ENCODE measurements at places on chromosomes 12 and 14.
A peak's percentile ranks its signal among the peaks of the same experiment; 100 is the strongest.

GRCh38 chr14:89621009-89621421 is 204.0 kb upstream of the FOXN3 start:
- DNase-seq = peak; percentile 37

- DNase-seq = no peak
Measured at GRCh38 chr12:91940826-91941570, 204.6 kb downstream of the BTG1 start.

DNA sequence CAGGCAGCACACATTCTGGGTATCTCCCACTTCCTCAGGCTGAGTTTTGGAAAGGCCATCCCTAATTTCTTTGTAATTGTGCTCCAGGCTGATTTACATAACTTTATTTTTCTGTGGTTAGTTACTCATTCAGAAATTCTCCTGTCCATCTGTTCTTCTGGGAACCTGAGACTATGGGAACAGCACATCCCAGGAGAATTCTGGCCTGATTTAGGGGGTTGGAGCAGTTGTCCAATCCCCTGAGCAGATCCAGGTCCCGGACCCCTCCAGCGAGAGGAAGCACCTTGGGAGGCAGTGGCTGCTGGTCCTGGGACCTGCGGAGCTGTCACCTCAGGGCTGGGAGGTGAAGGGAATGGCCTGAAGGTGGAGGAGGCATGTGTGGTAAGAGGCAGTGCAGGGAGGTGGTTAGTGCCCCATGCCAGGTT is 40.4 kb downstream of the TSPAN9 start:
- no peak for DNase-seq

DNA sequence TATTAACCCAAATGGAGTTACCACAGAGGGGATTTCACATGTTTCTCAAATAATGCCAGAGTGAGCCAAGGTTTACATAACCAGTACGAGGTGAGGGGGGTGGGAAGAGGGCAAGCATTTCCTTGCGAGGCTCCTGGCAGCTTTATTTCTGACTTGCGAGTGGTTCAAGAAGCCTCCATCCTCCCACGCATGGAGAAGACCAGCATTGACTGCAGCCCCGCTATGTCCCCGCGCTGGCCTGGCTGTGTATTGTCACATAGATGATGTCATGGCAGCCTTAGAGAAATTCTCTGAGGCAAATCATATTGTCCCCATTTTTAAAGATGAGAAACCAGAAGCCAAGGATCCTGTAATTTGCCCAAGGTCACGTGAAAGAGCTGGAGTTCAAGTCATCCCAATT is 188.2 kb downstream of the CACNA1C start:
- DNase-seq = no peak

DNA sequence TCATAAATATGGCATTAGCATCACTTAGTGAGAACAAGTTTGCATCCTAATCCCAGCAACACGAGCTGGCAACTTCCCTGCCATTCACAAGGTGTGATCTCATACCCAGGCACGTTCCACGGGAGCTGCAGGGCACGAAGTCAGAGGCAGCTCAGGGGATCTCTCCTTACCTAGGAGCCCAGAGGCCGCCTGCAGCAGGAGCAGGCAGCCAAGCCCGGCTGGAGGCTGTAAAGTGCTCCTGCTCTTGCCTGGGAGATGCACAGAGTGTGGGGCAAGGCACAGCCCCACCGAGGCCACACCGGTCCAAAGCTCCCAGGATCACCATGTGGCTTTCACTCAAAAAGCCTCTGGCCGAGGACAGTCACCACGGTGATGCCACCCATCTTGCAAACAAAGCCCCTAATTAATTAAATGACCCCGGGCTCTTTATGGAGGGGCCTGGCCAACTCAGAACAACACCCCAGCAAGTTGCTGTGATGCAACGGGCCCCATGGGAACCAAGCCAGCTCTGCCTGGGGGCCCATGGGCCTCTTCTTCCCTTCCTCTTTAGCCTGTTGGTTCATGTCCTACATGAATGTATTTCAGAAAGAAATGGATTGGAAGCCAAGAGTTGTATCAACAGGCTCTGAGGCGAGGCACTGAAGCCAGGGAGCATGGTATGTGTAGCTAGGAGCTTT is 26.5 kb downstream of the NUAK1 start:
- no peak for DNase-seq

DNA sequence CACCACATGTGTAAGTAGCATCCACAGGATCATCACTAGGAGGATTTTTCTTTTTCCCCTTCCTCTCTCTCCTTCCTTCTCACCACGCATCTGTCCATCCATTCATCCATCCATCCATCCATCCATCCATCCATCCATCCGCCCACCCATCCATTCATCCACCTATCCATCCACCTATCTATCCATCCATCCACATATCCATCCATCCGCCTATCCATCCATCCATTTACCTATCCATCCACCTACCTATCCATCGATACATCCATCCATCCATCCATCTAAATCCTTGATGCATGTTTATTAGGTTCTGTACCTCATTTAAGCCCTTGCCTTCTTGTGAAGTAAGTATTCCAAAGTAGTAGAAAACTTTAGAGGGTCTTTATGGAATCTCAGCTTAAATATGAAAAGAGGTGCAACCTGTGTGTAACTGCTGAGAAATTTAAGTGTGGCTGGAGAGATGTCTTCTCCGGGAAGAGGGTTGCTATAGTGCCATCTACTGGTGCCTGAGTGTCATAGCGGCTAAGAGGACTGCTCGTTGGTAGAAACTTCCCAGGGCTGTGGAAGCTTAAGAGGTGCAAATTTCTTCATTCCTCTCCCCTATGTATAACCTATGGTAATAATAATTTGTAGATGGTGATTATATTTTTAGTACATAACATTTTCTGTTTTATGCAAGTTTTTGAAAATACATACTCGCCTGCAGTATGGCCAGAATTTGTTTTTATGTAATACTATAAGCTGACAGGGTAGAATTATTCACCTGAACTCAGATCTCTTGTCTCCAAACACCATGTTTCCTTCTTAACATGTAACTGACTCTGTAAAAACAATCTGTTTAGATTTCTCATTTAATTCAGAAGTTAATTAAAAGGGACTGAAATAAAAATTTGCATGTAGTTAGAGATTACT is 46.0 kb downstream of the MYO1H start:
- peak; percentile 38 for DNase-seq

GRCh38 chr12:6764011-6764828 is 1.9 kb upstream of the PTMS start:
- DNase-seq = peak; percentile 57

DNA sequence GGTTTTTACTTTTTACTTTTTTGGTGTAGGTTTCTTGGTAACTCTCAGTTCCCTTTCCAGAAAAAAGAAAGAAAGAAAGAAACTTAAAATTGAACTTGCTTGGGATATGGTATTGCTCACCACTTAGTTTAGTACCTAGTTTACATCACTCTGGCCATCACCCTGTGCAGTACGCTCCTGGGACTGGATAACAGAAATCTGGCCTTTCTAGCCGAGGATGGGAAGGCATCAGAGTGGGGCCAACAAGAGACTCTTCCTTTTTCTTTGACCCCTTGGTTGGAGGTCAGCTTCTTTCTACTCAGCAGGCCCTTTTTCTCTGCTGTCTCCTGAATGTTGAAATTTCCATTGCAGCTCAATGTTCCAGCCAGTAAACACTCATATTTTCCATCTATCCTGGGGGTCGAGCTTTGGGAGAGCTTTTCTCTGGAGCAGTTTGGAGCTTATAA is 156.6 kb downstream of the TGFB3 start:
- DNase-seq = no peak

DNA sequence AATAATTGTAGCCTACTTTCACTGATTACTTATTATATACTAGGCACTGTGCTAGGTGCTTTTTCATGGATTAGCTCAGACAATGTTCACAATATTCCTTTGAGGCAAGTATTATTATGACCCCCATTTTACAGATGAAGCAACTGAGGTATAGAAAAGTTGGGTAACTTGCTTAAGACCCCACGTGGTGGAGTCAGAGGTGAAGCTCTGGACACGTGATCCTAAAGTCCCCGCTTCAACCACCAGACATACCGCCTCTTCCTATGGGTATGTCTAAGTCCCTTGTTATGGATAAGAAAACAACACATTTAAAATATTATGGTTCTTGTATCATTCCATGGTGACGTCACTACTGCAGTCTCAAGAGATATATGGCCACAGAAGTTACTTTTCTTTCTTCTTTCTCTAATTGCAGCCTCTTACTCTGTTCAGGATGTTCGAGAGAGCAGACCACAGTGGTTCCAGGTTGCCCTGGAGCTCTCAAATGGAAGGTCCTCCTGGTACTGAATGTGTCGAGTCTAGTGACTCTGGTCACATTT is 157.7 kb downstream of the HELB start:
- DNase-seq = no peak

DNA sequence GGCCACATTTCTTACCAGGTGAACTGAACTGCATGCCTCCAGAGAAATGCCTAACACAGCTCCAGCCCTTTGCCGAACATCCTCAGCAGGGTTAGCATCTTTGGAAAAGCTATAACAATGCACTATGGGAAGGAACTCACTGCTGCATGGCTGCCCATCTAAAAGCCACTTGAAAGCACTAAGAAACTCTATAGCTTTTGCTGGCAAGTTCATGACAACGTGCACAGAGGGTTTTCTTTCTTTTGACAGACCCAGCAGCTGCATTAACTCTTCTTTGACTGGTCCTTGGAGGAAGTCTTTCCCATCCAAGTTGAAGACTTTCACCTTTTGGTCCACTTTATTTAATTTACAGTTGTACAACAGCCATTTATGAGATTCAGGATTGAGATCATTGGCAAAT is 5.3 kb downstream of the TRMT5 start:
- no peak for DNase-seq

- DNase-seq = no peak
Measured at GRCh38 chr12:10409392-10409791, at the start of gene KLRC4. KLRC4 (minus strand) TSS chr12:10409757; CDS start chr12:10409575, 182 bp downstream.

Data from effector memory CD8-positive, alpha-beta T cell (primary cell).